OCI-M1 (cell line): ENCODE measurements at places on chromosomes 1 and 21.

GRCh38 chr1:201505503-201505890 is 1.4 kb downstream of the CSRP1 start:
- DNase-seq = no peak

DNA sequence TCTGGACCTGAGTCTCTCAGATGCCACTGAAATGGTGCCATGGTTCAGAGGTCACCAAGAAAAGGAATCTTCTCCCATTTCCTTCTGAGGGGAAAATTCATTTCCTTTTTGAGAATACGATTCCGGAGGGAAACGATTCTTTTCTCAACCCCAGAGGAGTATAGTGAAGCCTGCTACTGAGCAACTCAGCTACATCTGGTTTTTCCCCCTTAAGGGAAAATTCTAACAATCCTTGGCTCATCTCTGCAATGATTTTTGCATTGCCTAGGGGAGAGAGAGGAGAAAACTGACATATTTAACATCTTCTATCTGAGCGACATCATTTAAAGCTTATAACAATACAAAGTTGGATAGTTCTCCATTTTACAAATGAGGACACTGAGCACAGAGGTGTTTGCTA is 22.4 kb upstream of the KANK4 start:
- DNase-seq = no peak

- peak; percentile 90 for DNase-seq
These were observed 61.2 kb downstream of the AK4 start for GRCh38 chr1:65209005-65209885.

GRCh38 chr1:48073798-48074530 is 76.8 kb upstream of the TRABD2B start:
- DNase-seq = no peak

- no peak for DNase-seq
These were observed 140.4 kb upstream of the ETV3 start for GRCh38 chr1:157278383-157279137.

- DNase-seq = no peak
These were observed 79.2 kb downstream of the PROX1 start for GRCh38 chr1:214066936-214067335.
